ENCODE measurements at places on chromosomes 12 and 14.

DNA sequence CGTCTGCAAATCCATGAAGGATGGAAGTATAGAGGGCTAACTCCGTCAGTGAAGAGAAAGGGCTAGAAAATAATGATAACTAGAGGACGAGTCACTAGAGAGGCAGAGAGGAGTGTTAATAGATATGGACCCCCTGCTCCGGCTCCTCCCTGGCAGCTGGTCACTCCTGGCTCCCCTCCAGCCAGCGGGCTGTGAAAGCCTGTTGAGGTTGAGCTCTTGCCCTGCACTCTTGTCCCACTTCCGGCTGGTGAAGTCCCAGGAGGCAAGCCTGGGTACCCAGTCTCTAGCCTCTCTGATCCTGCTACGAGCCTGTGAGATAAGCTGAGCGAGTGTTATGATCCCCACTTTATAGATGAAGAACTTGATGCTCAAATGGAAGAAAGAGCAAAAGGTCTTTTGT is 90.3 kb downstream of the RFX4 start:
- DNase-seq = no peak

GRCh38 chr12:63944586-63945228 is 100.2 kb downstream of the SRGAP1 start:
- no peak for DNase-seq

GRCh38 chr12:49578471-49579112 is 10.7 kb upstream of the MCRS1 start:
- no peak for DNase-seq

DNA sequence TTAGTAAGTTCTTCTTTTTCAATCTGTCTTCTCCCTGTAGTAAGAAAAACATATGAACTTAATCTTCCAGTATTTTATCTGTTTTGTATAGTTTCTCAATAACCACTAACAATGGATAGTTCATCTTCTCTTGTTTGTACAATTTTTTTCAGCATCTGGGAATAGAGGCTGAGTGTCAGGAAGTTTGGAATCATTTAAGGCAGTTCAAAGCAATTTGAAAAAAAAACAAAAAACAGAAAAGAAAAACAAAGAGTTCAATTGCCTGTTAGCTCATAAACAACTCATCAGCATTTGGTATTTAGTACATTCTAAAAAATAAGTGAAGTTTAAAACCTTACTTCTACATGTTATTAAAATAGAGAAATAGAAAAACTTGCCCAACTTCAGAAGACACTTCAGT is 116.8 kb downstream of the PLCZ1 start:
- no peak for DNase-seq

DNA sequence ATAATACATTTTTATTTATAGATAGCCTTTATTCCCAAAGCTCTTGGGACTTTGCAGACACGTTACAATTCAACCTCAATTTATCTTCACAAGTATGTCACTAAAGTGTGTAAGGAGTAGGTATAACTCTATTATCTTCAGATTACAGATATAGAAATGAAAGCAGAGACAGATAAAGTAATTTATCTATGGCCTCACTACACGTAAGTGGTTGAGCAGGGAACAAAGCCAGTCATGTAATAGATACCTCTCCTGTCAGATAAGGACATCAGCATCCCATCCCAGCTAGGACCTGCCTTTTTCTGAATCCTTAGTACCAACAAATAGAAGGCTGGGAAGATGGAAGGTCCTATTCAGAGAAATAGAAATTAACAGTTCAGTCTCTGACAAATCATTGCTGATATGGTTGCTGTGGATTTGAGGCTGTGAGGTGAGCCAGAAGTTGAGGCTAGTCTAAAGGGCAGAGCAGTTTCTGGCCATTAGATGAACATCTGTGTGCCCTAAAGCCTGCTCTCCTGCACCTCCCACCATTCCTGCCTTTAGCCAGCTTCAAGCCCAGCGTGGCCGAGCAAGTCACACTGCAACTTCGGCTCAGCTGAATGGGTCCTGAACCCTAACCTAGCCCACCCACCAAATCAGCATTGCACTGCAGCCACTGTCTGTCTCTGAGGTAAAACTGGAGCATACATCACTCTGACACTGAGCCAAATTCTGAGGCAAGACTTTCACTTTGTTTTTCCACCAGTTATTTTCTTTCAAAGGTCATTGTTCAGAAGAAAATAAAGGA is 71.1 kb upstream of the PLEKHA5 start:
- no peak for DNase-seq

DNA sequence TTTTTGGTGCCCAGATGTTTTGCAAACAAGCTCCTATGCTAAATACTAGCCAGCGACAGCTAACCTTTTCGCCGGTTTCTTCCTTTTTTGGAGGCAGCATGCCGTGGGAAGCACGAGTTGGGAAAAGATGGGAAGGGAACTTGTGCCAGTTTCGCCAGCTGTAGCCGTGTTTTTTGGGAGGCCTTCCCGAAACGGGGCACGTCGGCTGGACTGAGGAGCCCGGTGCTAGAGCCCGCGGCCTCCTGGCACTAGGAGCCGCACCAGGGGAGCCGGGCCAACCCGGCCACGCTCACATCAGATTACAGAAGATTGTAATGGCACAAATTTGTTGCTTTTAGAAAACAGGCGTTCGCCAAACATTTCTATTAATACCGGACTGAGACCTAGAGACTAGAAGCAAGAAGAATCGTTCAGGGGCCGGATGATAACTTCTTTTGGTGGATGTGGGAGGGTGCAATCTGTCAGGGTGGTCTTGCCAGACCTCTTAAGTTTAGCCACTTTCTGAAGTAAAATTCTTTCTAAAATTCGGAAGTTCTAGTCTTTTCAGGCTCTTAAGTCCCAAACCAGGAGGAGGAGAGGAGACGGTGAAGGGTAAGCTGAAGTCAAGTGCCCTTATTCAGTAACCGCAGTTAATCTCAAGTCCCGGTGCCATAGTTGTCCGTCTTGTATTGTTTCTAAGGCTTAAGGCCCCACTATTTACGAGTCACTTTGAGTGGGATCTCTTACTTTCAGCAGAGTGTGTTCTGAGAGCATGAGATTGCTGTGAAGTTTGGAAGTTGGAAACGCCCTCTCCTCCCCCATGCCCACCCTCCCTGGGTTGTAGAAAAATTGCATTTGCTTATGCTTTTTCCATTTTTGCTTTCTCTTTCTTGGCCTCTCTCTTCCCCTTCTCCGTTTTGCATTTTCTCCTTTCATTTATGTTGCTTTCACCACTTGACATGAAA is 1.3 kb downstream of the RASSF3 start:
- DNase-seq = no peak

DNA sequence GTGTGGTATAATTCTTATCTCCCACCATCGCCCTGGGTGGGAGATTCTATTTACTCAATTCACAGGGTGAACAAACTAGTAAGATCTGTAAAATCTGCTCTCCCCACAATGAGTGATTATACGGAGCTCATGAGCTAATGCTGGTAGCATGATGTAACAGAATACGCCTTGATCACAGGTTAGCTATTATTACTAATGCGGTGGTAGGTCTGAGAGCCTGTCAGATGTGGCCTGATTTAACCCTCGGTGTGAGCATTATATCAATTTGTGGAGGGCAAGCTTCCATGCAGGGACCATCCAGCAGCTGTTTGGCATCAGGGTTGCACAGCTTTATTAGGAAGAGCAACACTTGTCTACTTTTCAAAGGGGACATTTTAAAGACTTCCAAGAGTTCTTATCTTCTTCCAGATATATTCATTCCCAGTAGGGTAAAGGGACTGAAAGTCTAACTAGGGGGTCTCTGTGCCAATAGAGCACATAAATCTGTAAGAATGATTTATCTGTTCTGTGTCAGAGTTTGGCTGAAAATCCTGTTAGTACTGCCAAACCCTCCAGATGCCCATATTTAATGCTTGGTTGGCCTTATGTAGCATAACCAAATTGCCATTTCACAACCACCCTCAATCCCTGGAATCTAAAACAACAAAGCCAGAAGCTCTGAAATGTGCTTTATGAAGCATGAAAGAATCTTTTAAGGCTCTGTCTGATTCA is 18.7 kb downstream of the TSHR start:
- no peak for DNase-seq

DNA sequence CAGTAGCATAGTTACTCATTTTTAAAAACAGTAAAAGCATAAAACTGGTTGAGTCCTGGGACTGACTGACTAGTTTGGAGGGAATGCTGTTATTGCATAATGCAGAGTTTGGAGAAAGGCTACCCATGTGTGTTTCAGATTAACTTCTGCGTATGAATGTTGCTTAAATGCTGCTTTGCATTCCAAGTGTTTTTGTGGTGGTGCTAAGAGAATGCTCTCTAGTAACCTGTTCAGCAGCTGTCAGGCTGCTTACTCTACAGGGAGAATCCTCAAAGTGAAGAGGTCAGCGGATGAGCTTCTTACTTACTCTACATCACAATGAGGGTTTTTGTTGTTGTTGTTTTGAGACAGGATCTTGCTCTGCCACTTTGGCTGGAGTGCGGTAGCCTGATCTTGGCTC is 4.3 kb downstream of the DLST start:
- DNase-seq = no peak

- peak; percentile 82 for DNase-seq
Observed at GRCh38 chr14:67674139-67674479, 323 bp downstream of the VTI1B start.

DNA sequence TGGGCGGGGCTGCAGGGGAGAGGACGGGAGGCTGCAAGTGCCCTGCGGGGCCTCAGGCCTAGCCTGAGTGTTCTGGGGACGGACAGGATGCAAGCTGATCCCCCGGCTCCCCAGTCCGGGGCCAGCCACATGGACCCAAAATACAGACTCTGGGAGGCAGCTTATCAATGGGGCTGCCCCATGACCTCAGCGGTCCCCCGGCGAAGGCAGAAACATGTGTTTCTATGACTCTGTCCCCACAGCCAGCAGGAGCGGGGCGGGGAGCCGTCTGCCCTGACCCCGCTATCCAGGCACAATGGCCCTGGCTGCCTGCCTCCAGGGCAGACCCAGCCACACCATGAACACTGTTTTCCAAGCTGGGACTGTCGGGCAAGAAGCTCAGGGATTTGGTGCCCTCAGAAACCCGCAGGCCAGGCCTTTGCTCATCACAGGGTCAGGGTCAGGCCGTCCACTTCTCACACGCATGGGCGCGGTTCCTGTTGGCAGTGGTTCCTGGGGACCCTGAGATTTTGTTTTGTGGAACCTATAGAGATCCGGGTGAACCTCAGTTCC is 75.0 kb downstream of the RFLNA start:
- no peak for DNase-seq

DNA sequence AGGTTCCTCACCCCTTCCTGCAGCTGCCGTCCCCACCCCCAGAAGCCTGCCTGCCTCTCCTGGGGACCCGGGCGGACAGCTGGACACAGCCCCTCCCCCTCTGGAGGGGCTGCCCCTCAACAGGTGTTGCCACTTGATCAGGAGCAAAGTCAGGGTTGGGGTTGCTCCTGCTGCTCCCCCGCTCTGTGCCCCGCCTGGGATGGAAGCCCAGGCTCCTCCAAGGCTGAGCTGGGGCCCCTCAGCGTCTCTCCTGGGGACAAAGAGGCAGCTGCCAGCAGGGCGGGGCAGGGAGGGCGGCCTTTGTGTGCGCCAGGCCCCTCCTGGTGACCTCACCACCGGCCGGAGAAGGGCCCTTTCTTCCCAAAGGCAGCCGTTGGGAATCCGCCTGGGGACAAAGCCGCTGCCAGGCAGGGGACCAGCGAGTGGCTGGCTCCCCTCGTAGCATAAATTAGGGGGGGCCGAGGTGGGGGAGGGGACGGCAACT is 13.7 kb downstream of the TRMT61A start:
- DNase-seq = no peak

GRCh38 chr14:74591394-74591793 is 20.6 kb downstream of the LTBP2 start:
- DNase-seq = no peak

DNA sequence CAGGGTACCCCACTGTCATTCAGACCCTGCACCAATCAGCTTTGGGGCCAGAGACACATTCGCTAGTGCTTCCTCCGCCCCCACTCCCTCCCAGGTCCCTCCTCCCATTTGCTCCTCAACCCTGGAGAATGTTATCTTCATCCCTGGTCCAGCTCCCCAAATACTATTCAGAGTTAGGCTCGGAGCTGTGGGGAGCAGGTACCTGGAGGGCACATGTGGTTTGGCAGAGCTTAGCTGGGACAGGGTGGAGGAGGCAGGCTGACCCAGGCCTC is 19.5 kb downstream of the VSX2 start:
- DNase-seq = no peak

DNA sequence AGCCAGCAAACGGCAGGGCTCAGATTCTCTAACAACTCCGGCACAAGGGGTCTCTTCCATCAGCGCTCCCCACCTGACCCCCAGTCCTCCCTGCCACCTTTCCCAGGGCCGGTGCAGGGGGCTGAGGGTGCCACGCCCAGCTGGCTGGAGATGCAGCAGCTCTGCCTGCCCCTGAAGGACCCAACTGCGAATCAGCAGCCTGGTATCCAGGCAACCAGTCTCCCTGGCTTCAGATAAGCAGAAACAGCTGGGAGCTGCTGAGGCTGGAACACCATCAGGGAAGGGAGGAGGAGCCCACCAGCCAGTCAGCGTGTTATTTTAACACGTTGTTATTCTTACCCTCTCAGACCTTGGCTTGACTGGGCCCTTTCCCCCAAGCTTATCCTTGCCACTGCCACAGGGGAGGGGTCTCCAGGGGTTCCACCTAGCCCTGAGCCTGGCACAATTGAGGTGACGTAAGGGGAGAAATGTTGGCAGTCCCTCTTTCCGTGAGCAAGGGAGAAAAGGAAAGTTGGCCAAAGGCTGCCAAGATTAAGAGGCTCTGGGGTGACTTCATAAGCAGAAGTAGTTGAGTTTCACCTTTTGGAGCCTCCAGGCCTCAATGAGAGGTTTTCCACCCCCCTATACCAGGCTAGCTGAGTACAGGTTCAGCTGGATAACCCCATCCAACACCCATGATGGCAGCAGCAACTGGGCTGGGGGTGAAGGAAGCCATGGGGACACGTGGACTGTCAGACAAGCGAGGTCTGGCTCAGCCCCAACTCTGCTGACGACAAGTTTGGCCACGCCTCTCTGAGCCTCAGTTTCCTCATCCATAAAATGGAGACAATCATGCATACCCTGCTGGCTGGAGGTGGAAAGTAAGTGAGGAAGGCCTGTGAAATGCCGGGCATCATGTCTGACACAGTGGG is 91.1 kb downstream of the IRF2BPL start:
- DNase-seq = no peak

GRCh38 chr14:41051801-41052200 is 554.9 kb upstream of the LRFN5 start:
- DNase-seq = no peak

DNA sequence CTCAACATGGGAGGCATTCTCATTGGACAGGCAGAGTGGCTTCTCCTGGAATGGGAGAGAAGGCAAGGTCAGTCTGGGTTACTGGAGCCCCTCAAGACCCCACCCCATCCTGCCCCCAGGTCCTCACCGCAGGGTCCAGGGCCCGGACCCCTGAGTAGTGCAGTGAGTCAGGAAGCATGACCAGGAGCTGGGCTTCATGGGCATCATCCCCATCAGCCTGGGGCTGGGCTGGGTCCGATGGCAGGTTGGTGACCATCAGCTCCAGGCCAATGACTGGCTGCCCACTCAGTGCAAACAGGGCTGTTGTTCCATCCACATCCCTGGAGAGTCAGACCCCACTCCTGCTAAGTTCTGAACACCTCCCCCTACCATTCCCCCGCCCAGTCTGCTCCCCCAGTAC is 13.1 kb downstream of the ITGA7 start:
- no peak for DNase-seq

Data from hematopoietic multipotent progenitor cell treated with erythropoietin and hydrocortisone succinate and interleukin-3 and kit ligand, for 17 days (in vitro differentiated cells).